ENCODE measurements at places on chromosomes 2 and 18. TPM values are rescaled to one million over a fixed set of nuclear protein-coding genes. Genes with fewer than 3 reads are reported as not detected.

The VRK2 gene
- total RNA-seq, result 6.8 TPM

The RFTN2 gene
- not detected for total RNA-seq

The RNF138 gene
- total RNA-seq, result 28.4 TPM

The EGR4 gene
- not detected for total RNA-seq

The MAP3K19 gene
- total RNA-seq, result not detected

The CNGA3 gene
- total RNA-seq, result not detected

The CHRNG gene
- 36.6 TPM for total RNA-seq

The FNDC4 gene
- 0.91 TPM for total RNA-seq

The ST6GAL2 gene
- 1.7 TPM for total RNA-seq

The APCDD1 gene
- not detected for total RNA-seq

GRCh38 chr2:182057002-182057401 is 71.3 kb downstream of the PPP1R1C start:
- no peak for DNase-seq
- H3K27ac ChIP-seq, result no peak overlapping the region
- H3K27me3 ChIP-seq, result no peaks in the 10 kb centered on the region
- no peaks in the 10 kb centered on the region for H3K36me3 ChIP-seq
- H3K4me3 ChIP-seq, result no peak overlapping the region

DNA sequence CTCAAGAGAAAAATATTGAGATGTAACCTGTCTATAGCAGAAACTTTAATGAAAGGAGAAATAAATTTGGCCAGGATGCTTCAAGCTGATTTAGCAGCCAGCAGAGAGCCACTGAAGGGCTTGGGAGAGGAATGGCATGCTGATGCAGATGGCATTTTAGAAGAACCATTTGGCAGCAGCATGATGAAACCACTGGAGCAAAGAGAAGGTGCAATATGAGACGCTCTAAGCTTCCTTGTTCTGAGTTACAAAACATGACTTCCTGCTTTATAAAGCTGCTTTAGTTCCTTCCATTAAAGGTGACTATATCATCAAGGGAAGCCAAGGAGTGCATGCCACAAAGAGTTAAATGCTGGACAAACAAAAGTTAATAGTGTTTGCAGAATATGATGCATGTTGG is 189.7 kb downstream of the PID1 start:
- no peak overlapping the region for H3K4me3 ChIP-seq
- no peak overlapping the region for H3K27ac ChIP-seq
- no peak for DNase-seq
- no peaks in the 10 kb centered on the region for H3K36me3 ChIP-seq
- peaks cover 4% of the 10 kb centered on the region for H3K4me1 ChIP-seq
- H3K27me3 ChIP-seq, result no peaks in the 10 kb centered on the region

GRCh38 chr2:19073522-19073921 is 284.9 kb downstream of the OSR1 start:
- DNase-seq, result peak; percentile 66
- H3K27me3 ChIP-seq, result no peaks in the 10 kb centered on the region
- H3K4me1 ChIP-seq, result peaks cover 10% of the 10 kb centered on the region
- H3K27ac ChIP-seq, result no peak overlapping the region
- no peaks in the 10 kb centered on the region for H3K36me3 ChIP-seq

DNA sequence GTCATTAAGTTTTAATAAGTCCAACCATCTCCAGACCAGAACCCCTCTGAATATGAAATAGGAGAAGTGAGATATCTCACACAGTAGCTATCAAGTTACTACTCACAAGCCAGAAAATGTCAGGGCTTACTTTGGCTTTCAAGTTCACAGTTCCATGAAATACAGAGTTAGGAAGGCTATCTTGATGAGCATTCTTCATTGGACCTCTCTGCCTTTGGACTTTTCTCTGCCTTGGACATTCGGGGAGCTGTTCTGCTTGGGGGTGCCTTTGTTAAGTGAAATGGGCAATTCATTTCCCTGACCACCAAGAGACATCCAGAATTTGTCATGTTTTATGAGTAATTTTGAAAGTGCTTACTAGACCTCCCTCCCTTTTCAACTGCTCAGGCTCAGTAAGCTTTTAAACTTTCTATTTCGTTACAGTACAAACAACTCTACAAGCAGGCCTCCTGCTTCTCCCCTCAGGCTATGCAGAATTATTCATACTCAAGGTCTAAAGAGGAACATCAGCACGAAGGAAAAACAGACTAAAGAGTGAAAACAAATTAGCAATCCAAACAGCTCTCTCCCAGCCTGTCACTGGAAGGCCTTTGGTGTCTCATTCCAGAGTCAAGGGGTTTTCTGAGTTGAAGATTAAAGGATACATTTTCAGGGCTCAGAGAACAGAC is 95.3 kb downstream of the MREG start:
- no peaks in the 10 kb centered on the region for H3K36me3 ChIP-seq
- peaks cover 5% of the 10 kb centered on the region for H3K4me1 ChIP-seq
- H3K4me3 ChIP-seq, result no peak overlapping the region
- no peaks in the 10 kb centered on the region for H3K27me3 ChIP-seq
- H3K27ac ChIP-seq, result no peak overlapping the region
- peak; percentile 36 for DNase-seq

DNA sequence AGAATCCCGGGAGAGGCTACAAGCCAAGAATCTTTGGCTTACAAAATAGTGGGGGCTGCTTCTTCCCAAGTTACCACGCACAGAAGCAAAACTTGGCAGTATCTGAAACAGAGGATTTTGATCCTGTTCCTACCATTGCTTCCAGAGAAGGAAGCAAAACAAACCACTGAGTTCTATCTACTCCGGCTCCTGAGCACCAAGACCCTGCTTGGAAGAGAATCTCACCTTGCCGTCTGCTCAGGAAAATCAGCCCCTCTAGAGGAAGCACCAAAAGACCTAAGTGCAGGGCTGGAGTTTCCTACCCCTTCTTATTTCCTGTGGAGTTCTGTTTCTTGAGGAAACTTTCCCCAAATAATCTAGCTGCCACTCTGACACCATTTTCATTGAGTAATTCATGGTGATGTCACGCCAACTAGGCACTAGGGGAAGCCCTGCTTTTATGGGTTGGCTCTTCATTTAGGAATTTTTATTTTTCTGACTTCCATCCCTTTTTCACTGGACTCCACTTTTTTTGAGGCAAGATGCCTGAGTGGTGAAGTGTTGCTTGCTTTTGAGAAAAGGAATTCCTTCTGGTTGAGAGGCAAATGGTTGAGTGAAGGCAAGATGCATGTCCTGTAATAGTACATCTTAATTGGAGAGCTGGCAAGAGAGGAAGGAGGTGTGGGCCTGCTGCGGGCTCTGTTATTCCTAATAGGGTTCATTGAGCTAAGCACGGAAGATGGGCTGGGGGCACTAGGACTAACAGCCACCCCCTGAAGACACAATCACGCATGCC is 36.8 kb upstream of the EML4 start:
- H3K36me3 ChIP-seq, result no peaks in the 10 kb centered on the region
- no peak for DNase-seq
- no peaks in the 10 kb centered on the region for H3K27me3 ChIP-seq
- peaks cover 68% of the 10 kb centered on the region for H3K4me1 ChIP-seq
- peak overlapping the region; percentile 62 for H3K27ac ChIP-seq

- no peak for DNase-seq
- H3K27ac ChIP-seq, result no peak overlapping the region
- H3K36me3 ChIP-seq, result no peaks in the 10 kb centered on the region
Observed at GRCh38 chr2:68256093-68256450, 3.7 kb upstream of the PPP3R1 start.

- DNase-seq, result peak; percentile 19
- H3K36me3 ChIP-seq, result no peaks in the 10 kb centered on the region
- H3K4me3 ChIP-seq, result no peak overlapping the region
- H3K4me1 ChIP-seq, result peaks cover 5% of the 10 kb centered on the region
- no peaks in the 10 kb centered on the region for H3K27me3 ChIP-seq
Observed at GRCh38 chr18:58682429-58683069, 11.3 kb downstream of the MALT1 start.

DNA sequence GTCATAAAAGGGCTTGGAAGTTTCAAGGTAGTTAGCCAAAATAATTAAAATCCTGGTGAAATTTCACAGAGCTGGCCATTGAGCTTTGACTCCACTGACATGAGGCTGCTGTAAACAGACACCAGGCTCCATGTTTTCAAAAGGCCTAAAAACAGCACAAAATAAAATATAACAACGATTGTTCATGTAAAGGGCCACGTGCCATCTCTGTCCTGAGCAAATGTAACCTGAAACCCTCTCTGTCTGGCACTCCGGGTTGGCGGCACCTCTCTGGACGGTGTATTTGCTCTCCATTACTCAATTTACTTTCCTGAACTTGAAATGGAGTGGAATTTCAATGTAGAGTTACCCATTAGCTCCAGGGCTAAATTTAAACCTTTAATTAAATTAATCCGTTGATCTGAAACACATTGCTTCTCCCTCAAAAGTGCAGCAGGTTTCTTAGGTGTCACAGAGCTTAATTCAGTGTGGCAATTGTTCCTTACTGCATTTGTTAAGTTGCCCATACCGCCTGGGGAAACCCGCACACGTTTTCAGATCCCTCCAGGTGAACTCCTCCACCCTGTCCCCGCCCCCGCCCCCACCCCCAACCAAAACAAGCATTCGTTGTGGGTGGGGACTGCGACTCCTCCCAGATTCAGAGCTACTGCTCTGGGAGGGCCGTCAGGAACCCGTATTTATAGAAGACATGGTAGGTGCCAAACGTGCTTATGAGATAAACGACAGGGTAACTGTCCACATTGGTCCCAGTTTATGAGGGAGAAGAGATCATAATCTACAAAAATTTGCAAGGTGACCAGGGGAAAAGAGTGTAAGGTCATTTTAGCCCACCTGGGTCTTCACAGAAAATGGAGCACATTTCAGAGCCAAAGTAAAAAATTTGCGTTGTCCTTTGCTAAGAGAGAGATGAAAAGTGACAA is 1.2 kb upstream of the CABLES1 start:
- no peaks in the 10 kb centered on the region for H3K36me3 ChIP-seq
- H3K4me3 ChIP-seq, result peak overlapping the region; percentile 78
- no peaks in the 10 kb centered on the region for H3K27me3 ChIP-seq
- peak; percentile 61 for DNase-seq
- peak overlapping the region; percentile 83 for H3K27ac ChIP-seq

DNA sequence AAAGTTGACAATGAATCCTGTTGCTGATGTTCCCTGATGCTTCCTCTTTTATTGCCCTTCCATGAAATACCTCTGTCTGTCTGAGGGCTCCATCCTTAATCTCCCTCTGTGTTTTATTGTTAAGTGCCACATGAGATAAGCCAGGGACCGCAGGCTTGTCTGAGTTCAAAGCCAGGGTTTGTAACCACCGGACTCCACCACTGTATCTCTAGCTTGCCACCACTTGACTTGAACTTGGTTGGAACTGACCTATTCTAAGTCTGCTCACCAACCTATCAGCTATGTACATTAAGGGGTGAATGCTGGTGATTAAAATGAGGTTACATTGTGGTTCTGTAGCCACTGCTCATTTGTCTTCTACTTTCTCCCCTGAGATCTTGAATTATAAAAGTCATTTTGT is 328.5 kb upstream of the ZEB2 start:
- DNase-seq, result no peak
- no peak overlapping the region for H3K27ac ChIP-seq
- H3K36me3 ChIP-seq, result no peaks in the 10 kb centered on the region
- no peak overlapping the region for H3K4me3 ChIP-seq

- H3K4me1 ChIP-seq, result no peaks in the 10 kb centered on the region
- DNase-seq, result no peak
- H3K36me3 ChIP-seq, result no peaks in the 10 kb centered on the region
- H3K27ac ChIP-seq, result no peak overlapping the region
- peaks cover 4% of the 10 kb centered on the region for H3K27me3 ChIP-seq
- H3K4me3 ChIP-seq, result no peak overlapping the region
Observed at GRCh38 chr2:238706673-238707072, 141.2 kb upstream of the TWIST2 start.

- no peaks in the 10 kb centered on the region for H3K27me3 ChIP-seq
- no peak overlapping the region for H3K4me3 ChIP-seq
- H3K27ac ChIP-seq, result no peak overlapping the region
- H3K4me1 ChIP-seq, result peaks cover 10% of the 10 kb centered on the region
- DNase-seq, result no peak
Observed at GRCh38 chr2:54867457-54867856, 144.0 kb downstream of the EML6 start.

DNA sequence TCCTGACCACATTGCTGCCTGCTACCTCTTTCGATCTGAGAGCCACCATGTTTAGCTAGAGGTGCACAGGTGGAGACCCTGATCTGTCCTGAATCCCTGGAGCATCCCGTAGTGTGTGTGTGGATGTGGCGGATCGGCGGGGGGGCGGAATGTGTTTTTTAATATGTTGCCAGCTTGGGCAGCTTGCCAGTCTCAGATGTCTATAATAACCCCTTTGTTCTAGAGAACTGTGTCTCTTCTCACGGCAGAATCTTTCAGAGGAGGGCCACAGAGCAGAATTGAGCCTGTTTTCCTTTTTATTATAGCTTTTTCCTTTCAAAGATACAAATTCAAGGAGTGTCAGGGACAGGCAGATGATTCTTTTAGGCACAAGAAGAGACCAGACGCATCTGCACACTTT is 934.1 kb upstream of the KLHL29 start:
- H3K36me3 ChIP-seq, result no peaks in the 10 kb centered on the region
- no peak overlapping the region for H3K27ac ChIP-seq
- DNase-seq, result peak; percentile 12
- H3K27me3 ChIP-seq, result no peaks in the 10 kb centered on the region

- no peak overlapping the region for H3K4me3 ChIP-seq
- DNase-seq, result no peak
- no peak overlapping the region for H3K27ac ChIP-seq
Observed at GRCh38 chr2:115386465-115386864, 944.0 kb downstream of the DPP10 start.

DNA sequence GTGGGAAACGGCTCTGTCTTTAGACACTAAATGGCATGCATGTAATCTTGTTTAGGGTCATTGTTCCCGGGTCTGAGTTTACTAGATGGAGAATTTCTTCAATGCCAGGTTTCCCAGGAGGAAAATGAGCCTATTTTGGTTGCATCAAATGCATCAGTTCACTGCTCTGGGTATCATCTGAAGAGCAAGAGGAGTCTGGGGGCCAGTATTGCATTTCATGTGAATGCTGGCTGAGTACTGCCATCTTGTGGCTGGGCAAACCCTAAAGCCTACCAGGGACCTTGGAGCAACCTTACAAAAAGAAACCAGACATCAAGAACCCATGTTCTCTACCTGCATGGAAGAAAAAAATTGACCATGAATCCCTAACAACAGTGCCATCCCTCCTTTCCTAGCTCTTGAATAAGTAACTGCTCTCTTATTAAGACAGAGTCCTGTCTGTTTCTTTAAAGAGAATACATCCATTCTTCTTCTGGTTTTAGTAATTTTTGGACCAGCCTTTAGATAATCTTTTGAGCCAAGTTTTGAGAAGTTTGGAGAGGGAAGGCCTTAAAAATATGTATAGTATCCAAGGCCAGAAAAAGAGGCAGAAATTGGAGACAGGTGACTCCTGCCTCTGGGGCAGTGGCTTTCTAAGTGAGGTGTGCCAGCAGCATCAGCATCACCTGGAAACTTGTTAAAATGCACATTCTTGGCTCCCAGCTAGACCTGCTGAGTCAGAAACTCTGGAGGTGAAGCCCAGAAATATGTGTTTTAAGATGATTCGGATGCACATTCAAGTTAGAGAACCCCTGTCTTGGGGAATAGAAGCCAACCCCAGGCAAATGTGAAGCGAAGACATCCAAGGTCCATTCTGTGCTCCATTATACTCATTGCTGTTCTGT is 261.0 kb upstream of the CXCR4 start:
- peak overlapping the region; percentile 53 for H3K27ac ChIP-seq
- no peaks in the 10 kb centered on the region for H3K36me3 ChIP-seq
- no peaks in the 10 kb centered on the region for H3K27me3 ChIP-seq
- DNase-seq, result peak; percentile 92
- H3K4me1 ChIP-seq, result peaks cover 57% of the 10 kb centered on the region
- no peak overlapping the region for H3K4me3 ChIP-seq
